Fibroblast of skin of right biceps (primary cell): ENCODE measurements at places on chromosomes 6 and 20.

GRCh38 chr6:147384029-147384428 lies 124.5 kb upstream of the SAMD5 start:
- no peak for DNase-seq

GRCh38 chr20:36860811-36861624 lies 14.9 kb upstream of the TLDC2 start:
- no peak for DNase-seq

DNA sequence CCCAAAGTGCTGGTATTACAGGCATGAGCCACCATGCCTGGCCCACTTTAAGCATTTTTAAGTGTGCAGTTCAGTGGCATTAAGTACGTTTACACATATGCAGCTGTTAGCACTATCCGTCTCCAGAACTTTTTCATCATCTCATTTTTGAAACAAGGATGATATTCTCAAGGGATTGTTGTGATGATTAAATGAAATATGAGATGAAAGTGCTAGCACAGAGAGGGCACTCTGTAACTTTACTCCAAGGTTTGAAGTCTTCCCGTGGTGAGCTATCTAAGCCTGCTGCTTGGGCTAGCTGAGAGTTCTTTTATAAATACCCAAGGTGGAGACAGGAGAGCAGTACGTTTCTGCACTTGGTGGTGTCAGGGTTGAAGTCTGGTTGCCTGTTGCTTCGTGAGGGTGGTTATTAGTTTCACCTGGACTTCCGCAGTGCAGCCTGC lies 6.6 kb downstream of the TM9SF4 start:
- peak; percentile 31 for DNase-seq

GRCh38 chr6:131574133-131574532 lies 1.1 kb downstream of the ARG1 start:
- no peak for DNase-seq

- DNase-seq, result no peak
Measured at GRCh38 chr6:148388521-148388920, 45.9 kb downstream of the SASH1 start.

DNA sequence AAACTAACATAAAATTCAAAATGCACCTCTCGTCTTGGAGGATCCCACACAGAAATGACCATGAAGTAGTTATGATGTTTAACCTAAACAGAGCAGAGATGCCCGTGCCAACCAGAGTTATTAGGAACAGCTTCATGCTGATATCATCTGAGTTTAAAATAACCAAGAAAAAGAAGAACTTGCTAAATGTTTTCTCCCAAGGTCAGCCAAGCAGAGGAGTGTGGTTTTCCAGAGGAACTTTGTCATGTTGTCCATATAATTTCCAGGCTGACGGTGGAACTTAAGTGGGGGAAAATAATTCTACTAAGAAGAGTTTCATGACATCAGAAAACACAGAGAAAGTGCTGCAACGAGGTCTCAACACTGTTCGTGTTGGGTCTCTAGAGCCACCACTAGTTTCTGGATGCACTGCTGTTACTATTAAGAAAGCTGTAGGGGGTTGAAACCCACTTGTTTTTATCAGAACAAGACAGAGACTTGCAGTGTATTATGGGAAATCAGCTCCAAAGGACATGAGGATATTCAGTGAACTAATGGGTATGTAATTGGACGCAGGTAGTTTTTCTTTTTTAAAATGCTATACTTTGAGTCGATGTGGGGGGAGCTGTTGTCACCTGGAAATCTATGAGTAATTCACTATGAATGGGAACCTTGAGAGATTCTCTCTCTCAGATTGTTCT lies 5.2 kb downstream of the AGPAT4 start:
- DNase-seq, result no peak

GRCh38 chr6:69106511-69106910 lies 471.4 kb downstream of the ADGRB3 start:
- DNase-seq, result no peak

- no peak for DNase-seq
Measured at GRCh38 chr6:29720863-29721262, 2.4 kb upstream of the HLA-F start.

- DNase-seq, result peak; percentile 38
Measured at GRCh38 chr6:2733324-2733723, 17.4 kb downstream of the MYLK4 start.

DNA sequence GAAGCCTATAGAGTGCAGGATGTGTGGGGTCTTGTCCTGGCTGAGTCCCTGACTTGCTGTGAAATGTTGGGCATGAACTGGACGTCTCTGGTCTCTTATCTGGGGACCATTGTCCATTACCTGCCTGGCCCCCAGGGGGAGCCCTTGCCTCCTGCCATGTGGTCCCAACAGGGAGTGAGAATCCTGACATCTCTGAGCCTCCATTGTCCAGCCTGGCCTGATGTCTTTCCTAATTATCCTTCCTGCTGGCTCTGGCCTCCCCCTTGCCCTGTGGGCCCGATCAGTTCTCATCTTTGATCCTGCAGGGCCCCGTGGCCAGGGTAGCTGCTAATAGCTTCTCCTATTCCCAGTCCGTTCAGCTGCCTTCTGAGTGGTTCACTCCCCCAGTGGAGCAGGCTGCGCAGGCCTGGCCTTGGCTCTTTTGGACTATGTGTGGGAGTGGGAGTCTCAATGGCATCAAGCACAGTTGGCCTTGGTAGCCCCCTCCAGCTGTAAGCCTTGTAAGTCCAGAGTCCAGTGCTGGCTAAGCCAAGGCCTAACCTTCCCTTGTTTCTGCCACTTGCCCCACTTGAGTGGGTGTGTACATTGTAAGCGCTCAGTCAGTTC lies 77.9 kb upstream of the RALY start:
- no peak for DNase-seq

GRCh38 chr6:132813173-132813856 lies 1.1 kb upstream of the RPS12 start:
- peak; percentile 46 for DNase-seq

- no peak for DNase-seq
Measured at GRCh38 chr6:95804847-95805541, 210.8 kb upstream of the FUT9 start.

GRCh38 chr6:89680551-89680950 lies 42.0 kb upstream of the LYRM2 start:
- no peak for DNase-seq

- no peak for DNase-seq
Measured at GRCh38 chr6:128131036-128131435, 230.2 kb upstream of the THEMIS start.

DNA sequence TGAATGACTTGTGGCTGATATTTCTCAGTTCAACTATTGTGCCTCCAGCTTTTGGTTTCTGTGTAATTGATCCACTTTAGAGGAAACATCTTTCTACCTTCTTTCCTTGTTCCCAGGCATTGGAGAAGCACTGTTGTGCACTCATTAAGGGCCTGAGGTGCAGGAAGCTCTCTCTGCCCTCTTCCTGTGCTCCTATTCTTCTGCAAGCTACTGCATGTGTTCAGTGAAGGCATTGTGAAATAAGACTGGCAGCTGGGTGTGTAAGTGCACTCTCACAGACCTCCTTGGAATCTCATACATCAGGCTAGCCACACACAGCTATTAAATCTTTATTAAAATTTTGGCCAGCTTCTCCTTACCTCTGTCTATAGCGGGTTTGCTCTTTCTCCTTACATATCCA lies 177.8 kb downstream of the OGFRL1 start:
- no peak for DNase-seq

DNA sequence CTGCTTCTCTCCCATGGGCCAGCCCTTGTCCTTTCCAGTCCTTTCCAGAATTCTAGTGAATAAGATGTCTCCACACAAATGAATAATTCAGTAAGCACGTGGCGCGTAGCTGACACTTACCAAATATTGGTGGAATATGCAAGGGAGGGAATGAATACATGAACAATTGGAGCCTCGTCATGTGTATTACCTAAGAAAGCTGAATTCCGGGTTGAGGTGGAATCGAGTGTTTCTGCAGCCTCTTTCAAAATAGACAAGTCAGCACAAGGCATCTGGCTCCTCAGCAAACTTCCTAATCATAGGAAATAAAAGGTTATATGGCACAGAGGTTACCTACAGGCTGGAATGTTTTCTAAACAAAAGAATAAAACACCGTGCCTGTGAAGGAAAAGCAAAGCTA lies 47.0 kb upstream of the NT5E start:
- no peak for DNase-seq

DNA sequence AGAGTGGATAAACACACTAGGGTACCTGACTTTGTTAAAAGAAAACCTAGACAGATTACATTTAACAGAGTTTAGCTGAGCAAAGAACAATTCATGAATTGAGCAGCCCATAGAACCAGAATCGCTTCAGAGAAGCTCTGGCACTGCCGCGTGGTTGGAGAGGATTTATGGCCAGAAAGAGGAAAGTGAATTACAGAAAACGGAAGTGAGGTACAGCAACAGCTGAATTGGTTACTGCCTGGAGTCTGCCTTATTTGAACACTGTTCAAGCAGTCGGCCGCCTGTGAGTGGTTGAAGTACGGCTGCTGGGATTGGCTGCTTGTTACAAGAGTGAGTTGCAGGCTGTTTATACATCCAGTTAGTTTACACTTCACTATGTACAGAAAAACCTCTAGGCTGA lies 253.8 kb upstream of the CDYL start:
- no peak for DNase-seq

DNA sequence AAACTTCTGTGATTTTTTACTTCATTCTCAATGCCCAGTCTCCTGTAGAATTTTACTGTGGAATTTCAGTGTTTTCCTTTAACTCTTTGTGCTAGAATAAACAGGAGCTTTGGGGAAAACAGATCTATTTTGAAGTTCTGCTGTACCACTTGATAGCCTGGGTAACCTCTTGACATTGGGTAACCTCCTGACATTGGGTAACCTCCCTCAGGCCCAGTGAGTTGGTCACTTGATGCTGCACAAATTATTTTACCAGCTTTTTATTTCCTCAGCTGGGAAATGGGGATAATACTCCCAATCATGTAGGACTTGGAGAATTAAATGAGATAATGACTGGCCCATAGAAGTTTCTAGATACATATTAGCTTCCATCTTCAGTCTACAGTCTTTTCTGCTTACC lies 137.3 kb upstream of the TOP1 start:
- no peak for DNase-seq

GRCh38 chr6:78700991-78701390 lies 166.4 kb upstream of the IRAK1BP1 start:
- DNase-seq, result peak; percentile 16

- peak; percentile 7 for DNase-seq
Measured at GRCh38 chr6:116059713-116060571, 749 bp downstream of the FRK start.

GRCh38 chr6:163457637-163458561 lies 43.4 kb downstream of the QKI start:
- DNase-seq, result peak; percentile 91

DNA sequence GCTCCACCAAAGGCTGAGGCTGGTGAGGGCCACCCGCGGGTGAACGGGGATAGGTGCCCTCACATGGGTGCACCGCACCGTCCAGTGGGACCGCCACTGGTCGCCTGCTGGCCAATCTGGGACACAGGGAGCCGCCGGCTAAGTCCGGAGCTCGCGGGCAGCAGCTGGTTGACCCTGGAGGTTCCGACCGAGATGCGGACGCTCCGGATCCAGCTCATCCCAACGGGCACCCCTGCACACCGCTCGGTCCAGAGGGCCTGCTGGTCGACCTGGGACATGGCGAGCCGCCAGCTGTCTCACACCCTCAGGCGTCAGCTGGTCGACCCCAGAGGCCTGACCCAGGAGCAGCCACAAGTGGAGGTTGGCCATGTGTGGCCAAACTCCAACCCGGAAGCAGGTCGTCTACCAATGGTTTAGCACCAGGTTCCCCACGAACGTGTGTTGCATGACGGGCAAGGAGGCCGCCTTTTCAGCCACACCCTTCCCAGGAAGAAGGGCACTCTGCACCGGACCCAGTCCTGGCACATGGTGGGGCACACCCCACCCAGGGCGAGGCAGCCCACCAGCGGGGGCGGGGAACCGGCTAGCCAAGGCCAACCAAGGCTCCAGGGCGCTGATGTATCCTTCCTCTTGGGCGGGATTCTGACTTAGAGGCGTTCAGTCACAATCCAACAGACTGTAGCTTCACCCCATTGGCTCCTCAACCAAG lies 746.0 kb upstream of the DEFB115 start:
- DNase-seq, result no peak

DNA sequence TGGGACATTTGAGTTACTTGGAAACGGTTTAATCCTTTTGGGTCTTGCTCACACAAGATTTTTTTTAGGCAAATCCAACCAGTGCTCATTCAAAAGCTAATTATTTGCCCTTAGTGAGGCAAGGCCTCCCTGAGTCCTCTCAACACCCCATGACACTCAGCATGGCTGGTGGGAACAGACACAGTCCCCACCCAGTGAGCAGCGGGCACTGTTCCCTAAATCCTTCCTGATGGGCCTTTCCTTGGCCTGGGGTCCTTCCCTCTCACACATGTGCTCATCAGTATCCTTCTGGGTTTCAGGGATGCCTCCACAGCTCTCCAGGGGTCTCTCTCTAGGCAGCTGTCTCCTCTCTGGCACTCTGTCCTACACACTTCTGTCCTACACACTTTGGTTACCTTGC lies 28.0 kb downstream of the PLAGL2 start:
- no peak for DNase-seq

DNA sequence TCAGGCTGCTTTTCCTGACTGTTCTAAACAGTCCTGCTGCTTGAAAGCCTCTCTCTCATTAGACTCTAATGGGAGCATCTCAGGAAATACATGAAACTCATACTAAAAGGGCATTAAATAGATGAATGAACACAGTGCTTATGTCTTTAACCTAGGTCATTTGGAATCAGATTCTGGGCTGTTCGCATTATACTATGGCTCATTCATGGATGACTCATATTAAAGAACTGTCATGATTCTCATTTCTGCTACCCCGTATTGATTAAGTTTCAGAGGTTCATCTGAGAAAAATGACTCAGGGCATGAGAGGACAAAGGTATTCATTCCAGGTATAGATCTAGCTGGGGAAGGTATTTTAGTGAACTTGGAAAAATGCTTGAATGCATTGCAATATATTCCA lies 335.5 kb downstream of the GJA1 start:
- peak; percentile 36 for DNase-seq

DNA sequence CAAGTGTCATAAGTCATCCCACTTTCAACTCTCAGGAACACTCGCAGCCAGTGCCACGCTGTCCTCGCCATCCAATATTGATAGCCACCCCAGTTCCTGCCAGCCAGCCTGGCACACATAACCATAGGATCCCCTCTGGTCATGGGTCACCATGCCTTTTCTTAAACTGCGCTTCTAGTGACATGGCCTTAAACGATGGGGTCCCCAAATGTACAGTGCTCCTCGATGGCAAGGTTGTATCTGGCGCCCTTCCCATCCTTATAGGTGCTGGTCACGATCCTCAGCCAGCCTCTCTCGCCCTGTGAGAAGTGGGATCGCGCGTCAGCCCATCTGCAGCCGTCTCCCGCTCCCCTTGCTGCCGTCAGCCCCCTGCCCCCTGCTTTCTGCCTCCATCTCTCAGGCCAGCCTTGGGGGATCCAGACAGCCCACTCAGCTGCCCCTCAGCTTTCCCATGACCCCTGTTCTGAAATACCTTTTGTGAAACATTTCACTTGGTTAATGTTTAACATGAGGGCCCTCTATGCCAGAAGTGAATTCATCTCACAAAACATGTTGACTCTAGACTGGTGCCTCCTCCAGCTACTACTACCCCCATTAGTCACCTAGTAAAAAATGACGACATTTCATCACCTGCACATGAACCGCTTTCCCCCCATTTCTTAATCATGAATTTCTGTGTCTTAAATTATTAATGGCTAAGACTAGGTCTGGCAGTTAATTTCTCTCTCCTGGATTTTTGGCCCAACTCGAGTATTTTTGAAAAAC lies 11.4 kb downstream of the CTSZ start:
- DNase-seq, result no peak
